ENCODE measurements at places on chromosomes 11 and 22.
A peak's percentile ranks its signal among the peaks of the same experiment; 100 is the strongest.

- no peak for DNase-seq
Measured at GRCh38 chr11:11119917-11120316, 233.1 kb downstream of the CSNK2A3 start.

GRCh38 chr11:10777806-10778205 is 26.8 kb downstream of the CTR9 start:
- DNase-seq = no peak

GRCh38 chr11:44930588-44931302 is 19.9 kb downstream of the TP53I11 start:
- DNase-seq = no peak

DNA sequence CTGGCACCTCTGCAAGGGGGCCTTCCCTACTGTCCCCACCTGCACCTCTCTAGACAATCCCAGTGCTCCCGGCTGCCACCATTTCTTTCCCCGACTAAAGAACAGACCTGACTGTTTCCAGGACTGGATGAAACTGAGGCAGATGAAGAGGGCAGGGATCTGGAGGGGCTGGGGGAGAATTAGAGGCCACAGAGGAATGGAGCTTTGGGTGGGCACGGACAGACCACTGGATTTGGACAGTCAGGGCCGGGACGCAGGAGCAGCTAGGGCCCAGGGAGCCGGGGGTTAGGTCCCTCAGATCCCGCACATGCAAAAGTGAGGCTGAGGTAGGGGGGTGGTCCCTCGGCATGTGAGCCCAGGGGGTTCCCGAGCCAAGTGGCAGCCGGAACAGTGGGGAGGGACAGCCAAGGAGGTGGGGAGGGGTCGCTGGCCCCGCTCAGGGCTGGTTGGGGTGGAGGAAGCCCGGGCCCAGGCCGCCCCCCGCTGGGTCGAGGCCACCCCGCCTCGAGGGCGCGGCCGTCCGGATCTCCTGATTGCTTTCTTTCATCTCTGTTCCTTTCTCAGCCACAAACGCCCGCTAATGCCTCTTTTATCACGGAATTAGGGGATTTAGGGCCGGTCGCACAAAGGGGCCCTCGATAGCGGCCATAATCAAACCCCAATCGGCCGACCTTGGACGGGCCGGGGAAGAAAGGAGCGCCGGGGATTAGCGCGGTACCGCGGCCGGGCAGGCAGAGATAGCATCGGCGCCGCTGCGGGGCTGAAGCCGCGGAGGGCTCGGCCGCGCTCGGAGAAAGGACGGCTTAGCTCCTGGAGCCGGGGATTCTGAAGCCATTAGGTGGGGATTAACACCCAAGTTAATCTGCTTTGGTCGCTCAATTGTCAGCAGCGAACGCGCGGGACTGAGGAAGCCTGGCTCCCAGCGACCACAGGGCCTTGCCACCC is 9.3 kb downstream of the SLC25A1 start:
- DNase-seq = no peak

GRCh38 chr11:117923275-117923674 is 5.9 kb downstream of the TMPRSS13 start:
- DNase-seq = no peak

DNA sequence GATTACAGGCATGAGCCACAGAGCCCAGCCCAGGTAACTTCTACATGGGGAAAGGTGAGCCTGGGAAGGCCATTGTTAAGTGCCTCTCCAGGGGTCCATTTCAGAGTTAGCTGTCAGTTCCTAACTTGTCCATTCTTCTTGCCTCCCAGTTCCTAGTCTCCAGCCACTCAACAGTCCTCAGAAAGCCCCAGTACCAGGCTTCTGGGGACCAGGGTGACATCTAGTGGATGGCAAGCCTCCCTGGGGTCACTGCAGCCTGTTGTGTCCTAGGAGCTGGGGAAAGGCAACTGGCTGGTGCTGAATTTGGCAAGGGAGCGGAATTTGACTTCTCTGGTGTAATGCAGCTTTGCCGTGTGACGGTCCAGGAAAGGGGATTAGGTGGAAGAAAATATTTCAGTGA is 2.1 kb downstream of the LGALS12 start:
- DNase-seq = peak; percentile 87

- no peak for DNase-seq
Measured at GRCh38 chr22:49948958-49949913, 11.3 kb upstream of the PIM3 start.

DNA sequence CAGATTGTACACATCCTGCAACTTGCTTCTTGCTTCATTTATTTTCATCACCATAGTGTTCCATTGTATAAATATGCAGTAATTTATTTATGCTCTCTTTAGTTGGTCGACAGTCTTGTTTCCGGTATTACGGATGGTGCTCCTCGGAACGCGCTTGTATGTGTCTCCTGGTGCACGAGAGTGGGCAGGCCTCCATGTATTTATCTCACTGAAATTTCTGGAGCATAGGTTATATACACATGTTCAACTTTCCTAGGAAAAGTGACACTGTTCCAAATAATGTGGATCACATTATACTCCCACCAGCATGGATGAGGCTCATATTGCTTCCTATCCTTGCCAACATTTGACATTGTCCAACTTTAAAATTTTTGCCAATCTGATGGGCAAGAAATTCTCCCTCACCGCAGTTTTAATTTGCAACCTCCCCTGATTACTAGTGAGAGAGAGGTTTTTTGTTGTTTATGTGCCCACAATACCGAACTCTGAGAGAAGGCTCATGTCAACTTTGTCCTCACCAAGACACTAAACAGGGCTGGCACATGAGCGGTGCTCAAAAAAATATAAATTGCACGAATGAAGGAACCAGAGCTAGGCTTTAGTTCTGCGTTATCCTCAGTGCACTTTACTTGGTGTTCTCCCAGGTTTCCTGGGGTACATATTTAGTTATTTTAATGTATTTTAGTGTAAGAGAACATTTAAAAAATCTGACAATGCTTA is 3.8 kb downstream of the CSNK2A3 start:
- no peak for DNase-seq

DNA sequence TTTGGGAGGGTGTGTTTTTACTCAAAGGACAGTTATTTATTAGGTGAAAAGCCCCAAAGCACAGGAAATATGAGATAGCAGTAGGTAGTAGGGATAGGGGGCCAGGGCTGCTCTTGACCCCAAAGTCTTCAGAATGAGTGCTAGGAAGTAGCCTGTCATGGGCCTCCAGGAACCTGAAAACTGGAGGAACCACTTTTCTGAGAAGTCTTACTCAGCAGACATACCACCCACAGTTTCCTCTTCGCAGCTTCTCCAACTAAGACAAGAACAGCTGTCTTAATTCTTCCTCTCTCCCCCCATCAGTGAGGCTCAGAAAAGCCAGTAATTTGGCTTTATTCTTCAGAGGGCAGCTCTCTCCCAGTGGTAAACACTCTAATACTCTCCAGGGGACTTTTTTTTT is 84.0 kb upstream of the CTSC start:
- DNase-seq = no peak

GRCh38 chr22:24002272-24002671 is 3.0 kb downstream of the GSTT4 start:
- DNase-seq = no peak

GRCh38 chr22:35191412-35191811 is 65.9 kb upstream of the HMGXB4 start:
- DNase-seq = no peak

DNA sequence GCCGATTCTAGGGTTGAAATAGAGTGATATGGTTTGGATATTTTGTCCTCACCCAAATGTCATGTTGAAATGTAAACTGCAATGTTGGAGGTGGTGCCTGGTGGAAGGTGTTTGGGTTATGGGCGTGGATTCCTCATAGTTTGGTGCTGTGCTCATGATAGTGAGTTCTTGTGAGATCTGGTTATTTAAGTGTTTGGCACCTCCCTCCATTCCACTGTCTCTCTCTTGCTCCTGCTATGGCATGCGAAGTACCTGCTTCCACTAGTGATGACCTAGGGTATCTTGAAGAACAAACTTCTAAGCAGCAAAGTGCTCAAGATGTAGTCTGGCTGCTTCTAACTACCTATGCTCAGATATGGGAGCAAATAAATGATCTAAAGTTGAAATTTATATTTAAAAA is 56.0 kb upstream of the TSPAN18 start:
- no peak for DNase-seq

GRCh38 chr22:22219140-22219996 is 25.2 kb upstream of the VPREB1 start:
- no peak for DNase-seq

GRCh38 chr11:130487924-130488815 is 39.7 kb downstream of the ADAMTS15 start:
- DNase-seq = no peak

GRCh38 chr11:8340296-8340695 is 76.6 kb upstream of the LMO1 start:
- no peak for DNase-seq

DNA sequence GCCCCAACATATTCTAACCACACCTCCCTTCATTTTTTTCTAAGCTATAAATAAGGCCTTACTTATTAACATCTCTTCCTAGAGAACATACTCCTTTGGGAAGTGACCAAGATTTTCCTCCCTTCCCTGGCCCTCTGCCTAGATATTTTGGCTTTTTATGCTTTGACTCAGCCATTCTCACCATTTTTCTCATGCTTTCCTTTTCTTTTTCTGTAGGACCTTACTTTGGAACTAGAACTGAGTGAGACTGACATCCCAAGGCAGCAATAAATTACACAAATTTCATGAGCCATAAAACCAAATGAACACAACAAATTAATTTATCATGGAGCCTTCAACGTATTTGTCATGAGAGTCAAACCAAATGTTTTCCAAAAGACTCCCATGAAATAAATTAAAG is 142.7 kb upstream of the CTSC start:
- DNase-seq = no peak

DNA sequence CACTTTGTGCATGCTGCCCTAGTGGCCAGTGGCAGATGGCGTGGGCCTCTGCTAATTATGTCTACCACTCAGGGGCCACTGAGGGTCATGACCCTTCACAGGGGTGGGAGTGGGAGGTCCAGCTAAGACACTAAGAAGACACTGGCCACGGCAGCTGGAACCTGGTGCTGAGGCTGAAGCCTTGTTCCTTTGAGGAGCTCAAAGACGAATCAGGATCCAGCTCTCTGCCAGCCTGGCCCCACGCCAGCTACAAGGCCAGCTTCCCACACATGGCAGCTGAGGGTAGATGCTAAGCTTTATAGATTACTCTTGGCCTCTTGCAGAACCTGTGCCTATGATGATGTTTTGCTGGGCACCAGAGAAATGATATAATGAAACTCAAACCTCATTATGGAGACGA is 226.3 kb downstream of the DSCAML1 start:
- DNase-seq = peak; percentile 51

DNA sequence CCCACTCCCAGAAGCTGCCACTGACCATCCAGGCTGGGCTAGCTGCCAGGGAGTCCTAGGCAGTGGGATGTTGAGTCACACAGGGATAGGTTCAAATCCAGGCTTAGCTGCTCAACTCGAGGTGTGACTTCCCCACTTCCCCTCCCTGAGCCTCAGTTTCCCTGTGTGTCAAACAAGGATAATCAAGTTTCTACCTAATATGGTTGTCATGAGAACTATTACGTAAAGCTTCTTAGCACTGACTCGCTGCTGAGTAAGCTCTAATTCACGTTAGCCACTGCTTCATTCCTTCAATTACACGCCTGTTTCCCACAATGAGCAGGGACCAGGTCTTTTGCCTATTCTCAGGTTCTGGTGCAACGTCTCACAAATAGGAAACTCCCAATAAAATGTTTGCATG is 67.7 kb downstream of the SEZ6L start:
- DNase-seq = no peak

DNA sequence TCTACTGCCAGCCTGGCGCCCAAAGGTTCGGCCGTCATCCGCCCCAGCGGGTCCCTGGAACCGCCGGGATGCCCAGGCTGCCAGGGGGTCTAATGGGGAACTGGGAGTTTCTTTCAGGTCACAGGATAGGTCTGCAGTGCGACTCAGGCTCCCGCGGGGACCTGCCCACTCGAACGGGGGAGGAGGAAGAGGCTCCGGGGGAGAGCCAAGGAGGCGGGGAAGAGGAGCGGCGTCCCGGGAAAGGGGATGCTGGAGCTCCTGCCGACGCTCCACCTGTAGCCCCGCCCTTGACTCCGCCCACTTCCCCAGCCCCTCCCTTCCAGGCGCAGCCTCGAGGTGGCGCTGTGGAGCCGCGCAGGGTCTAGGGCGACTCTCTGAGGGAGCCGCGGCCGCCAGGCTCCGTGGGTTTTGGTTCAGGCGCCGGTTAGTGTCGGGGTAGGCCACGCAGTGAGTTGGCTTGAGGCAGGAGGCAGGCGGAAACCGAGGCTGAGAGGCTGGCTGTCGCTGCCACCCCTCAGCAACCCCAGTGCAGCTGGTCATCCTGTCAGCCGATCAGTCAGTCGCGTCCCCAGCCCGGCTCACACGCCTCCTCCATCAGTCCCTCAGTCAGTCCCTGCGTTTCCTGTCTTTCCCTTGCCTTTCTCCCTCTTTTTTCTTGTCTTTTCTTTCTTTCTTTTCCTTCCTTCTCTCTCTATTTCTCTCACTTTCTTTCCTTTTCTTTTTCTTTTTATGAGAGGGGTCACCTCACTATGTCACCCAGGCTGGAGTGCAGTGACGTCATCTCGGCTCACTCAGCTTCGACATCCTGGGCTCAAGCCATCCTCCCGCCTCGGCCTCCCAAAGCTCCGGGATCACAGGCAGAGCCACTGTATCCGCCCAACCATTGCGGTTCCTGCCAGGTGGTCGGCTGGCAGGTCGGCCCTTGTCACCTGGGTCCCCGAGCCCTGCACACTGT is 26.4 kb downstream of the YWHAH start:
- DNase-seq = peak; percentile 89

- DNase-seq = no peak
Measured at GRCh38 chr11:100575860-100576717, 111.0 kb upstream of the ARHGAP42 start.

DNA sequence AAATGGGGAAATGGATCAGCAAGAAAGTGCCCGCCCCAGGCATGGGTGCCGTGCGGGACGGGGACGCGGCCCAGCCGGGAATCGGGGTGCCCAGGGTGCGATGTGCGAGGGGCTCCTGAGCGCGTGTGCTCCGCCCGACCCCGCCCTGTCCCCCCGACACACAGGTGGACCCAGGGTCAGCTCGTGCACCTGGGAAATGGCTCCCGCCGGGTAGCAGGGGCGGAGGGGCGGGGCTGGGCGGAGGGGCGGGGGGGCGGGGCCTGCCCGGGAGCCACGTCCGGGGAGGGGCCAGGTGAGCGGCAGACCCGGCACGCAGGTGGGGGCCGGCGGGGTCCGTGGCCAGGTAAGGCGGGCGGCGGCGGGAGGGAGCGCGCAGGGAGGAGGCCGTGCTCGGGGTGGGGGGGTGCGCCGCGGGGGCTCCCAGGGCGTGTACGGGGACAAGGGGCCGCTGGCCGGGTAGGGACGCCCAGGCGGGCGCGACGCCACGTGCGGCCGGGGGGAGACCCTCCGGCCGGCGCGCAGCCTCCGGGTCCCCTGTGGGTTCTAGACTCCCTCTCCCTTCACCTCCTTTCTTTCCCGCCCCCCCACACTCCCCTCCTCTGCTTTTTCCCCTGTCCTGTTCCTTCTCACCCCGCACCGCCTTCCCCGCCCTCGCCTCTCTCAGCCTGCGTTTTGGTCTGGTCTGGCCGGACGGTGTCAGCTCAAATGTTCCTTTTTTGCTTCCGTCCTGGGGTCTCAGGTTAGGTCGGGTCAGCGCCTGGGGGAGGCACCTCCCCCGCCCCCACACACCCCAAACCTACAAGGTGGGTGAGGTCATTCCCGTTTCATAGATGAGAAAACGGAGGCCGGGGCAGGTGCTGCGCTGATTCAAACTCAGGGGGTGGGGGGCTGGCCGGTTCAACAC is at the start of gene ARHGAP8:
Gene ARHGAP8, plus strand, starts transcription at position 291 of the 904 bp plus-strand sequence. CDS start 33,953 bp downstream, outside the sequence.
- DNase-seq = no peak

GRCh38 chr22:26494506-26494905 is 10.8 kb downstream of the SRRD start:
- DNase-seq = no peak

GRCh38 chr11:132644520-132645239 is 887.6 kb downstream of the OPCML start:
- DNase-seq = no peak

Measured in head of caudate nucleus (tissue), 42 donors.